Right lung (tissue), 10 donors: ENCODE measurements at places on chromosomes 2 and 18.

- no peak for DNase-seq
Observed at GRCh38 chr18:13570856-13571495, 155.4 kb downstream of the FAM210A start.

GRCh38 chr2:138534791-138535190 lies 33.2 kb downstream of the SPOPL start:
- DNase-seq, result no peak

DNA sequence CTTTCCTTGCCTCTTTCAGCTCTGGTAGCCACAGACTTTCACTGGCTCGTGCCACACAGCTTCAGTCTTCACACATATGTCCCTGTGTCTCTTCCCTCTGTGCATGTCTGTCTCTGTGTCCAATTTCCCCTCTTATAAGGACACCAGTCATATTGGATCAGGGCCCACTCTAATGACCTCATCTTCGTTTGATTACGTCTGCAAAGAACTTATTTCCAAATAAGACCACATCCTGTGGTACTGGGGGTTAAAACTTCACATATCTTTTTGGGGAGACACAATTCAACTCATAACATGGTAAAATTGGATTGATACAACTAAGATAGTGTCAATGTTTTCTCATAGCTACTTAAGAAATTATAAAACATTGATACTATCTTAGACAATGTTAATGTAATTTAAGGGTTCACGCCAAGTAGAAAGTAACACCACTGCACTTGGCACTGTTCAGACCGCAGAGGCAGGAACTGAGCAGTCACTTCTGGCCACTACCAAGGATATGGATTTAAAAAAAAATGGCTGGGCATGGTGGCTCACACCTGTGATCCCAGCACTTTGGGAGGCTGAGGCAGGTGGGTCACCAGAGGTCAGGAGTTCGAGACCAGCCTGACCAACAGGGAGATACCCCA lies 119.6 kb upstream of the EPAS1 start:
- no peak for DNase-seq

- no peak for DNase-seq
Observed at GRCh38 chr2:132669908-132670495, at the start of gene LYPD1. Gene LYPD1, minus strand, starts transcription at chr2:132670205. Its CDS starts 273 bp downstream, at chr2:132669932.

- DNase-seq, result no peak
Observed at GRCh38 chr2:207233731-207234130, 68.0 kb upstream of the KLF7 start.
